Activated gamma-delta T cell treated with anti-CD3 and anti-CD28 coated beads, Interleukin-2, amount 50 U/mL, for 16 hours (primary cell): ENCODE measurements at places on chromosomes 12 and 14.

GRCh38 chr12:11703378-11703777 is 53.9 kb downstream of the ETV6 start:
- no peak for DNase-seq

DNA sequence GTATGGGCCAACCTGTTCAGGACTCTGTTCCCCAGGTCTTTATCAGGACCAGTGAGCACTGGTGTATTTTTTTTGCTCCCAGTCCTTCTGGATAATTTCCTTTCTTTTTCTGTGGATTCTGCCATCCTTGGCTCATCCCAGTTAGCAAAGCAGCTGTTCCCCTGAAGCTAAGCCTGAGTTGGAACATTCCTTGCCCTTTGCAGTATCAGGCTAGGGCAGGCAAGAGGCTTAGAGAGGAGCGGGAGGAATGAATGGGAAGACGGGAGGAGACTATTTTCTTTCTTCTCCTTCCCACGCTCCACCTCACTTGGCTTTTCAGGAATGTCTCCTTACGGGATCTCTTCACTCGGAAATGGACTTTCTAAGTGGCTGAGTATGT is 29.2 kb downstream of the ERG28 start:
- DNase-seq, result no peak

- no peak for DNase-seq
Observed at GRCh38 chr12:31370531-31371255, 44.7 kb upstream of the SINHCAF start.

GRCh38 chr14:102485693-102486512 is 23.7 kb downstream of the ANKRD9 start:
- DNase-seq, result no peak

DNA sequence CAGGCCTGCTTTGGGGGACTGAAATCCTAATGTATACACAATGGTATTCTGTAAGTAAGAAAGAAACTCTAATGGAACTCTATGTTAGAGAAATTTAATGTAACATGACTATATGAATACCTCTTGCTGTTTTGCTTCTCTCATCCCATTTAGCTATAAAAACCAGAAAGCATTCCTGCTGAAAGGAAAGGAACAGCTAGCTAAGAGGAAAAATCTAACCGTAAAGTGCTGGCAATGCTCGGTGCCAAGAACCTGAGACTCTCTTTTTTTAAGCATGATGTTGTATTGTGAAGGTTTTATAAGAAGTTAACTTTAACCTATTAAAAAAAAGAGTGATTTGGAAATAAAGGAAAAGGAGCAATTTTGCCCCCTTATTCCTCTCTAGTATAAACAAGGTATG is 75.6 kb upstream of the DACT1 start:
- no peak for DNase-seq

DNA sequence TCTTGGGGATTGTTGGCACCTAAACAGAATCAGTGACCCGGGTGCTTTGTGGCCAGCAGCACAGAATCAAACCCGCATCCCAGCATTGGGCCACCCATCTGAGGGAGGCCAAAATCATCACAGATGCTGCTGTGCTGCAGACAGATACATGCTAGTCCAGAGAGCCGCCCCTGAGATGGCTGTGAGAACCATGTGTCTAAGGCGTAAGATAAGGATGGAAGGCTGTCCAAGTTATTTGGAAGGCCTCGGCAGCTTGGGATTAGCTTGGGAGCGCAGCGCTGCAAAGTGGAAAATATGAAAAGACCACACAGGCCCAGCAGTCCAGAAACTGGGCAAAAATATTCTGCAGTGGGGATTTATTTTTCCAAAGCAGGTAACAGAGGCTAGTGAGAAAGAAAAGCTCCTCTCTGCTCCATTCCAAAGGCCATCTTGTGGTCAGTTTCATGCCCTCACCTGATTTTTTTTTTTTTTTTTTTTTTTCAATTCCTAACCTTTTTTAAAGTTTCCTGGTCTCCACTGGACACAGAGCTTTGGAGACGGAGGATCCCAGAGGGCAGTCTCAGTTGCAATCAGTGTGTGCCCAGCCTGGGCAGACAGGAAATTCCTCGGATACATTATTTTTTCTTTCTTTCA is 178.9 kb upstream of the BCL2L14 start:
- DNase-seq, result no peak

DNA sequence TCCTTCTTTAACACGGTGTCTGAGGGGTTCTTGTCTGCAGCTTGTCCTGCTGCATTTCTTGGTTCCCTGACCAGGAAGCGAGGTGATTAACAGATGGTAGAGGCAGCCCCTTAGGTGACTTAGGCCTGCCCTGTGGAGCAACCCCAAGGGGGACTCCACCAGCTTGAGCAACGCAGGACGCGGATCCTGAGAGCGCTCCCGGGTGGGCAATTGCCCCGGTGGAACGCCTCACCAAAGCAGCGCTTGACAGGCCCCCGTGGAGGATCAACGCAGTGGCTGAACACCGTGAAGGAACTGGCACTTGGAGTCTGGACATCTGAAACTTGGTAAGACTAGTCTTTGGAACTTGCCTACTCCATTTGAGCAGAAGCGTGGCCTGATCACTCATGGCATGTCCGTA is 272.9 kb upstream of the ATXN7L3B start:
- DNase-seq, result no peak

GRCh38 chr12:28425526-28425925 is 235.3 kb downstream of the CCDC91 start:
- DNase-seq, result no peak

DNA sequence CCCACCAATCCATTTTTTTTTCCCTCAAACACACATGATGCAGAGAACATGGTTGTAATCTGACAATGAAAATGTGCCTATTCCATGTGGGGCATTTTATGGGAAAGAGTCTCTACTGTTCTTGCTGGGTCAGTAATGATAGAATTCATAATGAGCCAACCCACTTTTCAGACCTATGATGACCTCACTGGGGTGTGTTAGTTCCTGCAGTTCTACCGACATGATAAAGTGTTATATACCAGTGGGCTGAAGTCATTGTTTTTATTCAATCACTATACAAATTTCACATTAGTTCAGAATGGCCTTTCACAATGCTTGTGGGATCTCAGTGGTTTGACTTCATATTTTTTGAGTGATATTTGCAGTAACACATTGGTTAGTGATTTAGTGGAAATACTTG is 47.5 kb downstream of the PPFIBP1 start:
- DNase-seq, result no peak

GRCh38 chr12:7060353-7060954 is at the start of gene C1S:
Gene C1S, plus strand, starts transcription at chr12:7060718. Its CDS starts 1,195 bp downstream, at chr12:7061913.
- no peak for DNase-seq

GRCh38 chr12:93773122-93773871 is 96.1 kb downstream of the CRADD start:
- DNase-seq, result peak; percentile 20
